ENCODE measurements at places on chromosomes 5 and 9. TPM values are rescaled to one million over a fixed set of nuclear protein-coding genes. Genes with fewer than 3 reads are reported as not detected.

DNA sequence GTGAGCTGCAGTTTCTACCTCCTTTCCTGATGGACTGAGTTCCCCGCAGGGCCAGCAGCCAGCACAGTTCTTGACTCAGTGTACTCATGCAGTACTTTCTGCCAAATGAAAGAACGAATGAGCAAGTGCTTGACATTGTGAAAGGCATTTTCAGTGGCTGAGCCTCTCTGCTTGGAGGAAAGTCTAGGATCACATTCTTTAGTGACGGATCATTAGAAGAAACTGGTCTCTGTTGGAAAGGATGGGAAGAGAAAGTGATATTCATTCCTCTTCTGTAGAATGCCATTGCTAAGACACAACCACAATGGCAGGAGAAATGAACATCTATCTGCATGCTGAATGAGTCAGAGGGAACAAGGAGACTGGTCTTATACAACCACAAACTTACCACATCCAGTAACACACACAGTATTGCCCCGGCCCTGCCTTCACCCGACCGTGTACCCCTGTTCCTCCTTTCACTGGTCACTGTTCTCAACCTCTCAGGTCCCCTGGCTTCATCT is 206.9 kb downstream of the CRB2 start:
- no peak for DNase-seq

- DNase-seq = no peak
Measured at GRCh38 chr5:58542709-58543108, 40.2 kb upstream of the RAB3C start.

DNA sequence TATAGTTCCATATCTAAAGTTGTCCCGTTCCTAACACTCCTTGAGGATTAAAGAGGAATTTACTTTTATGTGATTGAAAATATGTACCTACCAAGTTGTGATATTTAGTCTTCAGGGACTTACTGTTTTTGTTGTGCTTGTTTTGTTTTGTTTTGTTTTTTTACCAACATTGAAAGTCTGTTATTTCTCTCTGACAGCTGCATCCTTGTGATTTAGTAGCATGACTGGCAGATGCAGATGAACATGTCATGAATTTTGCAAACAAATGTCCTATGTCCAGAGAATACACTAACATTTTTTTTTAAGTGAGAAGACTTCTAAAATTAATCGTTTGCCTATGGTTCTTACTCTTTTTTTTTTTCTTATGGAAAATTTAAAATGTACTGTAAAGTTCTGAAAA is 85.4 kb downstream of the MAN2A1 start:
- no peak for DNase-seq

- no peak for DNase-seq
Measured at GRCh38 chr9:93177676-93178075, 6.3 kb upstream of the WNK2 start.

The SLC25A2 gene
- total RNA-seq = 0.35 TPM

- DNase-seq = no peak
Measured at GRCh38 chr5:10077791-10078545, 171.7 kb downstream of the ATPSCKMT start.

The GPX8 gene
- total RNA-seq = not detected

DNA sequence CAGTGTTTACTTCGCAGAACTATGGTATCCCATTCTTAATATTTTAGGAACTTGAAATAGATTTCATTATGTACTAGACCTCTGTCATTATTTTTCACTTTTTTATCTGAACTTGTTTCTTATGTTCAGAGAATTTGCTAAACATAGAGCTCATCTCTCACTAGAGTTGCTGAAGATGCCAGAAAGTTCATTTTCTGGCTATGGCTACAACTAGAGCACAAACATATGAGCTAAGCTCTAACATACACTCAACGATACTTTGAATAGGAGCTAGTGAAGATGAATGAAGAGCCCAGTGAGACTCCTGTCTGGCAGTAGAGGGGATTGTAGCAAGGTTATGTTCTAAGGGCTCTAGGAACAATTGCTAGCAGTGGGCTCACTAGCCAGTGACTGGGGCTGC is 582.2 kb downstream of the KIF4B start:
- no peak for DNase-seq

The IFNA5 gene
- not detected for total RNA-seq

Measured in CD8-positive, alpha-beta memory T cell (primary cell).